GM23338 (cell line): ENCODE measurements at places on chromosomes 4 and X. TPM values are rescaled to one million over a fixed set of nuclear protein-coding genes. Genes with fewer than 3 reads are reported as not detected.

- peak; percentile 29 for DNase-seq
These were observed 5.2 kb upstream of the TMEM156 start for GRCh38 chr4:39037491-39037825.

DNA sequence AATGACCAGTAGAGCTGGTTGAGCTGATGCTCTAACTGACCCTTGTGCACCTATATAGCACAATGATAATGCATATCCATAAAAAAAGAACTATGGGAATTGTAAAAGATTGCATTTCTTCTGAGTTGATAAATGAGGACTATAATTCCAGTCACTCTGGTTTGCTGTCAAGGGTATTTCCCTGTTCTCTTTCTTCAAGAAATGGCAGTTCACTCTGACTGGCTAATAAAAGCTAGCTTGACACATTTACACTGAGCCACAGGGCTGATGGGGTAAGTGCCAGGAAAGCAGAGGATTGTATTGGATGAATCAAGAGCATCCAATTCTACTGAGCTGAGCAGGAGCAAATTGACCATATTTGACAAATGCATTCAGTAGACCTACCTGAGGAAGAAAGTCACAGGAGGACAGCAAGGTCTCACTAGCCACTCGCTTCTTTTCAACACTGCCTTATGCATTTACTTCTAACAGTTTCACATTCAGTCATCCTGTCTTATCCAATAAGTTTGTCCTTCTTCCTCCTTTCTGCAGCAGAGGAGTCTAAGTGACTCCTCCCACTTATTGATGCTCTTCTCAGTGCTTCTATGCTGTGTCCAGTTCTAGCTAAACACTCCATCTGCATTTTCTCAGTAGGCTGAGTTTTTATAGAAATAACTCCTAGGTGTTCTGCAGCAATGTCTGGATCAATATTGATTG lies 43.0 kb downstream of the RBMX2 start:
- no peak for DNase-seq

- DNase-seq: no peak
These were observed 1.3 kb downstream of the WDR1 start for GRCh38 chr4:10115271-10115796.

DNA sequence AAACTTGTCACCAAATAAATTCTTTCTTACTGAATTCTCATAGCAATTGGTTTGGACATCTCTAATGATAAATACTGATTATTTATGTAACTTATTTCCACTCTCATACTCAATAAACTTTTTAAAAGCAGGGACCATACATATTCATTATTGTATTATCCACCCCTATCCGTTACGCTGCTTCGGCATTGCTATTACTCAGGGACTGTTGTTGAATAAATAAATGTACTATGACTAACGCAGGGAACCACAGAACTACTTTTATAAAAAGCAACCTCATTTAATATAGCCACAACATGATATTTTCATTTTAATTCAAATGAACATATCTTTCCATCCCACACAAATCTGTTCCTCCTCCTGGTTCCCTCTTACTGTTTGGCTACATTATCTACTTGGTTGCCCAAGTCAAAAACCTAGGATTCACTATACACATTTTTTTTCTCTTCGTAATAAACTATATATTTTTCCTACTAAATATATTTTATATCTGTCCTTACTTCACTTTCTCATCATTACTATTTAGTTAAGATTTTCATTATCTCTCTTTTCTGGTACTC lies 14.9 kb upstream of the ANKRD50 start:
- DNase-seq: no peak

The MAGEH1 gene
- total RNA-seq: 15.0 and 15.8 TPM in 2 replicates

The FAM9C gene
- not detected in 2 replicates for total RNA-seq

The ZNF185 gene
- total RNA-seq: 5.9 and 7.8 TPM in 2 replicates
